Placental epithelial cell (primary cell): ENCODE measurements at places on chromosomes 16 and 17. TPM values are rescaled to one million over a fixed set of nuclear protein-coding genes. Genes with fewer than 3 reads are reported as not detected.

MRPS7 gene
- total RNA-seq: 49.5 and 85.0 TPM in 2 replicates

CTRL gene
- 0.65 and 0.79 TPM in 2 replicates for total RNA-seq

HBA1 gene
- total RNA-seq: not detected in 2 replicates

PDIA2 gene
- total RNA-seq: not detected in 2 replicates

CLEC18B gene
- 2.0 and 2.5 TPM in 2 replicates for total RNA-seq

KRT17 gene
- 1,476 and 3,292 TPM in 2 replicates for total RNA-seq

PCGF2 gene
- total RNA-seq: 3.4 and 6.3 TPM in 2 replicates

MYL11 gene
- not detected in 2 replicates for total RNA-seq

AGRP gene
- total RNA-seq: not detected in 2 replicates
